Stimulated activated CD4-positive, alpha-beta T cell treated with anti-CD3 and anti-CD28 coated beads, TNF-alpha, amount 100 ng/mL, for 24 hours (primary cell): ENCODE measurements at places on chromosomes 7 and 10.

- DNase-seq: no peak
Measured at GRCh38 chr10:110081911-110082310, 74.1 kb downstream of the ADD3 start.

DNA sequence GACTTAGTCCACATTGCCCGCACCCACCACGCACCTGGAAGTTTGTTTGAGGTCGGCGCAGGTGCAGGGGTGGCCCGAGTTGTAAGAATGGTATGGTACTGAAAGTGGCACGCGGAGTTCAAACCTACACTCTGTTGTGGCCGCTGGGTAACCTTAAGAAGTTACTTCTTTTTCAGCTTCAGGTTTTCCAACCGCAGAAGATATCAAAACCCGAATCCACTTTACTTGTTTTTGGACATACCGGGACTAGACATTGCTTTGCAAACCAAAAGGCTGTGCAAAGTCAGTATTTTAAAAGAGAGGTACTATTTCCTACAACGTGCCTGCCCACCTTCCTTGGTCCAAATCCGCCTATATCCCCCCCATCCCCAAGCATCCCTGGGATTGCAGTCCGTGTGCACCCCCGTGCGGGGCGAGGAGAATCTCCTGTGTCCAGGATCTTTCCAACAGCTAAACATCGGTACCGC, 1.0 kb downstream of the IGFBP3 start:
- no peak for DNase-seq

DNA sequence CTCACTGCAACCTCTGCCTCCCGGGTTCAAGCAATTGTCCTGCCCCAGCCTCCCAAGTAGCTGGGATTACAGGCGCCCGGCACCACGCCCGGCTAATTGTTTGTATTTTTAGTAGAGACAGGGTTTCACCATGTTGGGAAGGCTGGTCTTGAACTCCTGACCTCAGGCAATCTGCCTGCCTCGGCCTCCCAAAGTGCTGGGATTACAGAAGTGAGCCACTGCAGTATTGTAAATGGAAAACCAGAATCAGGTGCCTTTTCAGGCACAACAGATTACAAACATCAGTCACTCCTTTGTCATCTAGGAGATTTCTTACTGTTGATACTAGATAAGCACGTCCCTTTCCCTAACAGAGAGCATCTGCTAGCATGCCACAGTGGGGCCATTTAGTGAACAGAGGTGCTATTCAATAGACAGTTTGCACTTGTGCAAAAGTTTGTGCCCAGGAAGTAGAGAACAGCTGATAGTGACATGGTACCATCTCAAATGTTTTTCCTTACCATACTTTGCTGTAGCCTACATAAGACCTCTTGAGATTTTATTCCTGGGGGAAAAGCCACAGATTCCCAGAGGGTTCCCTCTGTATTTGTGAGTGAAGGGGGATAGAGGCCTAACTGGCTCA, 24.5 kb upstream of the WAC start:
- no peak for DNase-seq

GRCh38 chr10:4198216-4198615, 413.2 kb upstream of the KLF6 start:
- DNase-seq: no peak

GRCh38 chr7:80613519-80613918, 24.9 kb upstream of the CD36 start:
- no peak for DNase-seq

DNA sequence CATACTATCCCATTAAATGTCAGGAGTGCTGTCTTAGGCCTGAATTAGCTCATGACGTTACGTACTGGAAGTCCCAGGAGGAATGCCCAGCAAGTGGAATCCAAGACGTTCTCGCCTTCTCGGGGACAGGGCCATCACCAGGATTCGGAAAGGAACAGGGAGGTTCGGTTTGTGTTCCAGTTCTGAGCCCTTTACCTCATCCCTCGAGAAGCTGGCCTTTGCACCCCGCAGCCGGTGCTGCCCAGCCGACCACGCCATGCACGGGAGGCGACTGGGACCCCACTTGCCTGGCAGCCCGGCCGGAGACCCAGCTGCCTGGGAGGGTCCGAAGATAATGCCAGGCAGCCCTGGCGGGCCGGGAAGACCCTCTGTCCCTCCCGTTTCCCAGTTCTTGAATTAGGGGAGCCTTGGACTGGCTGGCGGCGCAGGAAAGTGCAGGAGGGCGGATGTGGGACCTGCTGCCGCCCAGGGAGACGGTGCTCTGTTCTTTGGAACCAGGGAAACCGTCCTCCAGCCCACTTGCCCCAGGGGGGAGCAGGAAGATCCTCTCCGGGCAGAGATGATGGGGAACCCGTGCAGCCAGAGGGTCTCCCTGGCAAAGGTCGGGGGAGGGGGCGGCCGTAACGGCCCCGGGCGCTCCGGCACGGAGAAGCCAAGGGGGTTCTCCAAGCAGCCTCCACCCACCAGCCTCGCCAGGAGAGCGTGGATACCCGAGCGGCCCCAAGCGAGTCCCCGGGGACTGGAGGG, 671 bp upstream of the CHST3 start:
- DNase-seq: no peak

GRCh38 chr10:101043363-101043707, 12.3 kb downstream of the SFXN3 start:
- no peak for DNase-seq

DNA sequence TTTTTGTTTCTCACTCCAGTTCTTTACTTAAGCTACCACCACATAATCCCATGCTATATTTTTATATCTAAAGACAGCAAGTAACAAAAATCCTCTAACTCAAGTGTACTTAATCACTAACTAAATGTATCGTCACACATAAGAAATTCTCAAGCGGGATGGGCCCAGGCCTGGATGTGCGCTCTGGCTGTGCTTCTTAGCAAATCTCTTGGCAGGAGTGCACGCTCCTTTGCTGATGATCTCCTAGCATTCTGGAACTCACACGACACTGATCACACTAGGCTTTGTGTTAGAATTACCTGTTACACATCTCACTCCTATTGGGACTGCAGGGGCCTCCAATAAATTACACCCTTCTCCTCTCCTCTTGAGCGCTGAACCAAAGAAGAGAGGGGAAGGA, 46.7 kb upstream of the CALD1 start:
- DNase-seq: no peak

DNA sequence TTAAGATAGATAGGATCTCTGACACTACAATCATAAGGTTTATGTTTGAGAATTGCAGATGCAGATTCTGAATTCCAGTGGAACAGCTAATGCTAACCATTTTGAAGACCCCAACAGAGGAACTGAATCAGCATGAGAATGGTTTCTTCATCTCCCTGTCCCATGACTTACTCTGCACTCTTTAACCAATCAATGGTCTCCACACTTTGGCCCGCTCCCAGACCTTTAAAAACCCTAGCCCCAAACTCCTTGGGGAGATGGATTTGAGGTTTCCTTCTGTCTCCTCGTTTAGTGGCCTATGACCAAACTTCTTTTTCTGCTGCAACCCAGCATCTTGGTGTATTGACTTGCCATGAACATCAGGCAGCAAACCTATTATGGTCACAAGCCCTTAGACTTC, 804.9 kb downstream of the LRMDA start:
- no peak for DNase-seq

- DNase-seq: no peak
Measured at GRCh38 chr10:42477170-42477569, 161.2 kb downstream of the ZNF33B start.

- DNase-seq: no peak
Measured at GRCh38 chr10:63145782-63146181, 12.7 kb downstream of the NRBF2 start.

GRCh38 chr7:37411444-37412034, 37.1 kb downstream of the ELMO1 start:
- peak; percentile 58 for DNase-seq

GRCh38 chr7:156177422-156178055, 365.3 kb upstream of the SHH start:
- no peak for DNase-seq

DNA sequence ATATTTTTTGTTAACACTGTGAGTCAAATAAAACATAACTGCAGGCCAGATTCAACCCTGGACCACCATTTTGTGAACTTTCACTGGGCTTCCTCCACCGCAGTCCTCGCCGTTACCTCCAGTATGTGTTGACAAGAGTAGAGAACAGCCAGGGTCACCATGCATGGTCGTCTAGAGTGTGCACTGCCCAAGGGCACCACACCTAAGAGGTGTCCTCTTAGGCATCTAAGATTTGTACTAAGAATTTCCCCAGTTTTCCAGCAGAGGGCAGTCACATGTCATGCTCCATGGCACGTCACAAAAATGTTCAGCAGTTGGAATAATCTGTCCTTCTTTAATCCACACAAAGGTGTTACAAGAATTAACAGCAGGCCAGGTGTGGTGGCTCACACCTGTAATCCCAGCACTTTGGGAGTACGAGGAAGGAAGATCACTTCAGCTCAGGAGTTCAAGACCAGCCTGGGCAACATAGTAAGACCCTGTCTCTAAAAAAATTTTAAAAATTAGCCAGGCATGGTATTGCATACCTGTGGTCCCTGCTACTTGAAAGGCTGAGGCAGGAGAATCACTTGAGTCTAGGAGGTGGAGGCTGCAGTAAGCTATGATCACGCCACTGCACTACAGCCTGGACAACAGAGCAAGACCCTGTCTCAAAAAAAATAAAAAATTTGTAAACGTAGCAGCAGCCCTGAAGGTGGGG, 71.2 kb upstream of the FOXK1 start:
- DNase-seq: peak; percentile 18

DNA sequence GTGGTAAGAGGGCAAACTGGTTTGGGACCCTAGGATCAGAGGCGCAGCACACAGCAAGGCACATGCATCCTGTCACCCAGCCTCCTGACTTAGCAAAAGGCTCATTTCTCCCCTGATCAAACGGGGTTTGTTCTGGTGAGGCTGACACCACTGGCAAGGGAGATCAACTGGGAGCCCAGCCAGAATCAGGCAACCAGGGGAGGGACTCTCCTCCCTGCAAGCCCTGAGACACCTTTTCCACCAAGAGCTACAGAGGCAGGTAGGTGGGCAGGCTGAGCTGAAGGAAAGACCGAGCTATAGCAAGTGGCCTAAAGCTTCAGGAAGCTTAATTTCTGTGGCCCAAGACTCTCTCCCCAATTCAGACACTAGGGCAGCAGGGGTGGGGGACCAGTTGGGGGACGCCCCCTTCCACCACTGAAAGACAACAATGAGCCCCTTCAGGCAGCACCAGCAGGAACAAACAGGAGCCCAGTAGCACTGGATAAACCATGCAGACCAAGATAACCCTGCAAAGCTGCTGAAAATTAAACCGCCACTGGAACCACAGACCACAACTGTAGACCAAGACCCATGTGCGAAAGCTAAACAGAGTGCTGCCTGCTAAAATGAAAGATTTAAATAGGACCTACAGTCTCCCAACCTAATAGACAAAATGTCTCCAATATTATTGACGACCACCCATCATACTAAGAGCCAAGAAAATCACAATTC, 27.1 kb upstream of the SAR1A start:
- DNase-seq: no peak

DNA sequence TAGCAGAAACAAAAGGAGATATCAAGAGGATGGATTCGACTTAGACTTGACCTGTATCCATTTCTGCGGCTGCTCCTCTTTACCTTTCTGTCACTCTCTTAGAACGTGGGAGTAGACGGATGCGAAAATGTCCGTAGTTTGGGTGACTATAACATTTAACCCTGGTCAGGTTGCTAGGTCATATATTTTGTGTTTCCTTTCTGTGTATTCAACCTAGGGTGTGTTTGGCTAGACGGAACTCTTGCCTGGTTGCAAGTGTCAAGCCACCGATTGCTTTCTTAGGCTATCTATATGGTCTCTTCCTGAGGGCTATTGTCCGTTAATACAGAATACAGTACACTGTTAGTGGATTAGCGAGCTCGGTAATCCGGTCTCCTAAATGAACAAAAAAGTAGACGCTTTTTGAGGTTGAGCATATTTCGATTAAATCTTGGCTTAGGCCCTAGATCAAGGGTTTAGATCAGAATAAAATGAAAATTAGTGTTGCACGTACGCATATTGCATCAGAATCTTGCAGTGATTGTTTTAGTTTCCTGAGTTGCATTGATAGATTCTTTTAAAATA, 1.2 kb downstream of the PTEN start:
- no peak for DNase-seq

- DNase-seq: no peak
Measured at GRCh38 chr10:132888898-132889490, 53.4 kb downstream of the CFAP46 start.

DNA sequence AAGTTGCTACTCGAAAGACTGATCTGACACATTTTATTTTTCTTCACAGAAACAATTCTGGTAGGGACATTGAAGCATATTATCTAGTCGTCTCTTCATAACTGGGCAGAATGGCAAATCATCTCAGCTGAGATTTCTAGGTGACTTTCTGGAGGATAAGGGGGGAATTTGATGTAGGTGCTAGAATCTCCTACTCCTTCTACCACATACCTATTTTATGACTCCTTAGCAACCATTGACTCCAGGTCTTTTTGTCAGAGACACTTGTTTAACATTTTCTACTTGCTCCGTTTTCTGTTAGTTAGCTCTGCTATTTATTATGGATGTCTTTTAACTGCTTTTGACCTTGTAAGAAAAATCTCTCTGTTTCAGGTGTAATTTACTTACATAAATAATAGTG, 380.9 kb upstream of the SEMA3C start:
- DNase-seq: no peak
